ENCODE measurements at places on chromosomes 12 and 14.

DNA sequence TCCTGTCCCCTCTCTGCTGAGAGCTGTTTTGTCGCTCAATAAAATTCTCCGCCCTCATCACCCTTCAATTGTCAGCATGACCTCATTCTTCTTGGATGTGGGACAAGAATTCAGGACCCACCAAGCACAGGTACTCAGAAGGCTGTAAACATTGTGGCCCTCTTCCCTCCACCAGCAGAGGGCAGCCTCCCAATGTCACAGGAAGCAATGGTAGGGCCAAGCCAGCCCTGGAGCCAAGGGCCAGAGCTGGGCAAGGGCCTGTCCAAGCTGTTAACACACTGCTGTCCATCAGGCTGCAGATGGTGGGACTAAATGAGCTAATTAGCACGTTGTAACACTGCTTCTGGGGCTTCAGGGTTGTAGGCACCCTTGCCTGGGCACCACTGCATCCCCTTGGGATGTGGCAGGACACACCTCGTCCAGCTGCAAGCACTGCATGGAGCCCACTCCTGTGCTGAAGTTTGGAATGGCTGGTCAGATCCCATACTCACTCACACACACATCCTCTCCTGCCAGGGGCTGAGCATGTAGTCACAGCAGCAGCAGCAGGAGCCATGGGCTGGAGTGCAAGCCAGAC, 62.7 kb upstream of the HECTD1 start:
- DNase-seq, result no peak

DNA sequence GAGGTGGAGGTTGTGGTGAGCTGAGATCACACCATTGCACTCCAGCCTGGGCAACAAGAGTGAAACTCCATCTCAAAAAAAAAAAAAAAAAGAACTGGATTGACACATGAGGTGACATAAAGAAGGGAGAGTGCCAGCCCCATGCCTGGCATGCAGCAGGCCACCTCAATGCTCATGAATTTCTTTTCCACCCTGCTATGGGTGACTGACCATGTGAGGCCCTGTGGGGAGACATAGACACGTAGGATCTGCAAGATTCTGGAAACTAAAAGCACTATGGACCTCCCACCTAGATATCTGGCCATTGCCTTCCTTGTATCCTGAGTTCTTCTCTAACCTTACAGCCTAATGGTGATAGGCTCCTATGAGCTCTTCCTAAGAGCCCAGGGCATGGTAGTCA, 5.6 kb upstream of the ACTN1 start:
- no peak for DNase-seq

DNA sequence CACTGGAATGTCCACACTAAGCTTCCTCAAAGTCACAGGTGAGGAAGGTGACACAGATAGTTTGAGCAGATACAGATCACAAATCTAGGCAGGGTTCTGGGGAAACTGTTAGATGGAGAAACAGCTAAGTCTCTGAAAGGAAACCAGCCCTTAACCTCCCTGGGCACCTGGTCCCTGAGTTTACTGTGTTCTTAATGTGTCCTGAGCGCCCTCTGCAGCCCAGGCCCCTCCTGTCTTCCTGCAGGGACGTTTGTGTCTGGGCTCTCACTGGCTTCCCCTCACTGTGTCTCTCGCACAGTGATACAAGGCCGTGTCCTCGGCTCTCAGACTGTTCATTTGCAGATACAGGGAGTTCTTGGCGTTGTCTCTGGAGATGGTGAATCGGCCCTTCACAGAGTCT, 684.3 kb downstream of the TMEM121 start:
- DNase-seq, result no peak

DNA sequence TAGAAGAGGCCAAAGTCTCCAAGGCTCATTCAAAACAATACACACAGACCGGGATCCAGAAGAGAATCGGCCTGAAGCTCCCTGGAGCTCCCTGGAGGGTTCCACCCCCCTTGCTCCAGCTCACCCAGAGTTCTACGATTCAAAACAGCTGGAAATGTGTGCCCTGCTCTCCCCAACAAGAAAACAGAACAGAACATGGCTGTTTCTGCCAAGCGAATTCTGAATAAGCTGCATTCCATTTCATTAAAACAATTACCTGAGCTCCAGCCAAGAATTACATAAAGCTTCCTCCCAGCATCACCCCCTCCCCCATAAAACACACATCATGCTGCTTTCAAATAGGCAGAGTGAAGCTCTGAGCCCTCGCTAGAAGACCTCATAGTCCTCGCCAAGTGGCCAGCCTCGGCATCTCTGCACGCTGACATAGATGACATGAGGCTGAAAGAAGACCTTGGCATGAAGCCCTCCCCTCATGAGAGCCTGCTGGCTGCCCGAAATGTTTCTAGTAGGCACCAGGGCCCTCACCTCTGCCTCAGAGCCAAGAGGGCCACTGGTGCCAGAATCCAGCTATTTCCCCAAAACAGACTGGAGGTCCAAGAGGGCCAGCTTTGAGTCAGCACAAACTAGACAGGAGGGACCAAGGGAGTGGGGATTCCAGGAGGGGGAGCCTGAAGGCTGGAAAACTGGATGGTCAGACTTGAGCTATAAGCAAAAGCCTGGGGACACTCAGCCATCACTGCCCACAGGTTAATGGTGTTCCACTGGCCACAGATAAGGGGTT, 8.3 kb downstream of the PXN start:
- DNase-seq, result peak; percentile 84

DNA sequence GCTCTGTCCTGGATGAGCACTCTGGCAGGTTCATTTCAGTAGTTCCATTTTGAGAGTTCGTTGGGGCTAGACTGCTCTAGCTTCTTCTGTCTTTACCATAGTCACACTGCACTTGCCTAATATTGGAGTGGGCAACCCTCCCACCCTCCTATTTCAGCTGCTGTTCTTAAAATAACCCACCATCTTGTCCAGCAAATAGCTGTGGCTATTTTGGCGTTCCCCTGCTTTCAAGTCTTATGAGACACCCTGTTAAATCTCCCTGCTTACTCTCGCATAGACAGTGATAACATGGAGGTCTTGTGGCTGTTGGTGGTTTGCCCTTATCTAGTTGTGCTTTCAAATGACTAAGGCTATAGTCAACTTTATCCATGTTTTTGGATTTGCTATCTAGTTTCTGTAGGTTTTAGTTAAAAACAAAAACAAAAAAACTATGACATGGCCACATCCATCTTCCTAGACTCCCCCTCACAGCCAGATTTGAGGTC, 65.5 kb downstream of the LRP6 start:
- DNase-seq, result no peak
